Activated CD4-positive, alpha-beta memory T cell treated with anti-CD3 and anti-CD28 coated beads for 36 hours (primary cell): ENCODE measurements at places on chromosomes 2 and 18. TPM values are rescaled to one million over a fixed set of nuclear protein-coding genes. Genes with fewer than 3 reads are reported as not detected.
A peak's percentile ranks its signal among the peaks of the same experiment; 100 is the strongest.

- H3K4me3 ChIP-seq = no peak overlapping the region
- no peaks in the 10 kb centered on the region for H3K27me3 ChIP-seq
- no peak for DNase-seq
- no peak overlapping the region for H3K27ac ChIP-seq
- H3K36me3 ChIP-seq = peaks cover 37% of the 10 kb centered on the region
Measured at GRCh38 chr2:229856413-229856812, 65.4 kb downstream of the TRIP12 start.

DNA sequence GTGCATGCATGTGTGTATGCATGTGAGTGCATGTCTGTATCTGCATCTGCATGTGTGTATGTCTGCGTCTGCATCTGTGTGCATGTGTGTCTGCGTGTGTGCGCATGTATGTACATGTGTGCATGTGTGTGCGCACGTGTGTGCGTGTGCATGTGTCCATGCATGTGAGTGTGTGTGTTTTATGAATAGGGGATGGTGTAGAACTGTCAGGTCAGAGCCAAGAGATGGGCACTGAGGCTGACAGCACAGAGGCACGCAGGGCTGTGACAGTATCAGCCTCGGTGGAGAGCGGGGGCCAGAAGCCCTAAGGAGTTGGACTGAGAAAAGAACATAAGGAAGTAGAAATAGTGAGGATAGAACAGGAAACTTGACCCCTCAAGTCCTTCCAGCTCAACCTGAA lies 494.0 kb upstream of the MYT1L start:
- no peaks in the 10 kb centered on the region for H3K4me1 ChIP-seq
- no peak overlapping the region for H3K27ac ChIP-seq
- no peak overlapping the region for H3K4me3 ChIP-seq
- DNase-seq = no peak
- H3K27me3 ChIP-seq = peaks cover 1% of the 10 kb centered on the region
- H3K36me3 ChIP-seq = no peaks in the 10 kb centered on the region

DNA sequence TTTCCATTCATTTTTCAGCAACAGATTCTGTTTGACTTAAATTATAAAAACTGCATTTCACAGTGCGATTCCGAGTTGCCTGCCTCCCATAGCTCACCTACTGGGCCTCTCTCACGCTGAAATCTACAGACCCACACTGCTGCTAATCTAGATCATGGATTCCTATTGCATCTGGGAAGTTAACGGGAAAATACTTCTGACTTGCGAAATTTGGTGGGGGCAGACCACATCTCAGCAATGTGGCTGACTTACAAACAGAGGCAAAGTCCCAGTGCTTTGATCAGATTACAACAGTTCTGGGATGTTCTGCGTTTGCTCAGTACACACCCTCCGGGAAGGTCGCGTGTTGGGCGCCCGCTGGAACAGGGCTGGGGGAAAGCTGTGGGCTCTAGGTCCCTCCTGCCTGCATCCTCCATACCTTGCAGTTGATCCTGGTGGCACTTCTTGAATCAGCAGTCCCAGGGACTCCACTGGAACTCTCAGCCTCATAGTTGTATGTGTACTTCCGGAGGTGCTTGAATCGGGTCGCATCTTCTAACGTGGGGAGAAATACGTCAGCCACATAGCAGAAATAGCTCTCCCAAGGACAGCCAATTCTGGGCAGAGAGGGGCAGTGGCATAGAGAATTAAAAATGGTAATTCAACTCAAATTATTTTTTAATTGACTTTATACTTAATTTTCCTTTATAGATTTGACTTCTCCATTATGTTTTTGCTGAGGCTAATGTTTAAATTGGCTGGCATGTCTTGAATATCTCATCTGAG lies 1.7 kb downstream of the APOB start:
- H3K27ac ChIP-seq = no peak overlapping the region
- DNase-seq = no peak
- peaks cover 27% of the 10 kb centered on the region for H3K27me3 ChIP-seq
- H3K4me3 ChIP-seq = no peak overlapping the region
- peaks cover 3% of the 10 kb centered on the region for H3K4me1 ChIP-seq

Gene SH3BP4
- 0.10 TPM for total RNA-seq

- no peak overlapping the region for H3K27ac ChIP-seq
- no peaks in the 10 kb centered on the region for H3K27me3 ChIP-seq
- no peaks in the 10 kb centered on the region for H3K4me1 ChIP-seq
- H3K36me3 ChIP-seq = peaks cover 1% of the 10 kb centered on the region
- DNase-seq = no peak
- H3K4me3 ChIP-seq = no peak overlapping the region
Measured at GRCh38 chr2:106709229-106709628, 176.7 kb downstream of the ST6GAL2 start.

Gene ASB3
- total RNA-seq = 21.9 TPM

Gene FHOD3
- total RNA-seq = not detected

GRCh38 chr2:178112202-178113152 lies at the start of gene RBM45:
Gene RBM45 (plus strand): TSS chr2:178112437. CDS start chr2:178112547, 110 bp downstream.
- peak within 1 kb of the TSS; percentile 74 for H3K27ac ChIP-seq
- H3K27me3 ChIP-seq = no peaks in the 10 kb centered on the region
- peak; percentile 91 for DNase-seq
- H3K36me3 ChIP-seq = peaks cover 5% of the 10 kb centered on the region

Gene MEIS1
- total RNA-seq = not detected

DNA sequence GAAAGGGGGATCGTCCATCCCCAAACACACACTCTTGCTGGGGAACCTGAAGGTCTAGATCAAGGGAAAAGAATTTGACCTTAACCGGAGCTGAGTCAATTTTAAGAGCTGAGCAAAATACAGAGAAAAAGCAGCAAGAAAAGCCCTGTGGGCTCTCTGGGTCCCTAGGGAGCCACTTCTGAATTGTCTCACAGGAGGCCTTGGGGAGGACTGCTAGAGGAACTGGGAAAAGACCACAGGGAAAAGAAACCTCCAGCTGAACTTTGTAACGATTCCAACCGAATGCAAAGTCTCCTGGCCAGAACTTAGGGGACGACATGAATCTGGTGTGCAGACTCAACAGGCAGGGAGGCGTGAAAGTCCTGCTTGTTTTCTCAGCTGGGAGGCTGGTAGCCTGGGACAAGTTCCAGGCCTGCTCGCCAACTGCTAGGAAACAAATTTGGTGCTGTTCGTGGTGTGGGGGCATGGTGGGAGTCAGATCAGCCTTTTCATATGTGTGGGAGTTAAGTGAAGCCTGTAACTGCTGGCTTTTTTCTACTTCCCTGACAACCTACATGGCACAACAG lies 644.6 kb upstream of the CNTNAP5 start:
- H3K27ac ChIP-seq = no peak overlapping the region
- H3K27me3 ChIP-seq = no peaks in the 10 kb centered on the region
- H3K4me3 ChIP-seq = no peak overlapping the region
- no peaks in the 10 kb centered on the region for H3K4me1 ChIP-seq

DNA sequence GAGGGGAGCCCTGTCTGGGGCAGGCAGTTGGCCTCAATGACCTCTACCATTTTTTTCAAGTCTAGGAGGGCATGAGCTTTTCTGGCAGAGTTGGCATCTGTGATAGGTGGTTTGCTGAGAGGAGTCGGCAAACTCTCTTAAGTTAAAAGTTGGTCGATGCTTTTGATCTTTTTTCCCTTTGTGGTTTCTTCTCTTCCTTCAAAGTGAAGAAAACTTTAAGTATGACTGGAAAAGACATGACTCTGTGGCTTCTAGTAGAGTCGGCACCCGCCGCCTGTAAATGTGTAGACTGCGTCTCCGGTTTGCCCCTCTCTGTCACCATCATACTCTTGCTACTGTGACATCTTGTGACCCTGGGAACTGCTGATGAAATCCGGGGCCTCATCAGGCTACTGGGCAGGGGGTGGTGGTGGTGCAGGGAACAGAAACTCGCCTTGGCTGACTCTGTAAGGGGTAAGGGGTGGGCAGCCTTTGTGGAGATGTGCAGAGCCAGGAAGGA lies 21.1 kb downstream of the INPP5D start:
- H3K4me1 ChIP-seq = peaks cover 80% of the 10 kb centered on the region
- peaks cover 36% of the 10 kb centered on the region for H3K36me3 ChIP-seq
- H3K27me3 ChIP-seq = no peaks in the 10 kb centered on the region

DNA sequence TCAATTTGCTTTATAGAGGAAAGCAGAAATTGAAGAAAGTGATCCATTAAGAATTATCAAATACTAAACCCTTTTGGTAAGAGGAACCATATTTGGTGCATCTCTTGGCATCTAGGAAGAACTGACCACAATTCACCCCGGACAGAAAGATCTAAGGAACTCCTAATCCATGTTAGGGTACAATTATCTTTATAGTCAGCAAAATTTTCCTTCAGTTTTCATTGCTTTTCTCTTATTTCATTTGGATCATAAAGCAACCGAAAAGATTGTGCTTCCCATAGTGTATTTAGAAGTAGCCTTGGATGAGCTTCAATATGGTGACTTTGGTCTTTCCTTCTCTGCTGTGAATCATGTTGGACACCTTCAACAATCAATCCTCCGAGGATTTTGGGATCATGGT lies 50.1 kb upstream of the IGFBP5 start:
- H3K4me1 ChIP-seq = no peaks in the 10 kb centered on the region
- no peaks in the 10 kb centered on the region for H3K36me3 ChIP-seq
- H3K4me3 ChIP-seq = no peak overlapping the region
- DNase-seq = no peak
- H3K27me3 ChIP-seq = peaks cover 26% of the 10 kb centered on the region

- DNase-seq = no peak
- H3K27ac ChIP-seq = no peak overlapping the region
- peaks cover 2% of the 10 kb centered on the region for H3K27me3 ChIP-seq
- no peaks in the 10 kb centered on the region for H3K36me3 ChIP-seq
Measured at GRCh38 chr18:37584217-37584616, 18.6 kb upstream of the CELF4 start.

DNA sequence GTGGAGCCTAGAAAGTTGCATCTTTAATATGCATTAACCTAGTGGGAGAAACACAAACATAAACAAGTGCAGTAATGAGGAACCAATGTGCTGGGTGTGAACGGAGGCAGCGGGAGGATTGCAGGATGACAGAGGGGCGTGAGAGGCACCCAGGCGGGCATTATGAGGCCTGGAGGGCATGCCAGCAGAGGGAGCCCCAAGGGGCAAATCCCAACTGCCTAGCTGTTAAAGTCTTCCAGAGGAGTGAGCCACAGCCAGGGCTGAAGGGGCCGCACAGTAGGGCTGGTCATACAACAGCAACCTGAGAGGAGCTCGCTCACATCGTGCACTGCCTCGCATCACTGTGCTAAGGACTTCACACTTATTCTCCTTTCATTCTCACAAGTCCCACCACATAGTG lies 13.3 kb upstream of the PRELID3A start:
- no peaks in the 10 kb centered on the region for H3K36me3 ChIP-seq
- DNase-seq = peak; percentile 29
- no peak overlapping the region for H3K4me3 ChIP-seq
- H3K4me1 ChIP-seq = no peaks in the 10 kb centered on the region
- H3K27ac ChIP-seq = no peak overlapping the region

Gene SERPINB12
- not detected for total RNA-seq
